ENCODE measurements at places on chromosomes 7 and 10. TPM values are rescaled to one million over a fixed set of nuclear protein-coding genes. Genes with fewer than 3 reads are reported as not detected.

The SFRP5 gene
- 0.97 TPM for polyA plus RNA-seq

DNA sequence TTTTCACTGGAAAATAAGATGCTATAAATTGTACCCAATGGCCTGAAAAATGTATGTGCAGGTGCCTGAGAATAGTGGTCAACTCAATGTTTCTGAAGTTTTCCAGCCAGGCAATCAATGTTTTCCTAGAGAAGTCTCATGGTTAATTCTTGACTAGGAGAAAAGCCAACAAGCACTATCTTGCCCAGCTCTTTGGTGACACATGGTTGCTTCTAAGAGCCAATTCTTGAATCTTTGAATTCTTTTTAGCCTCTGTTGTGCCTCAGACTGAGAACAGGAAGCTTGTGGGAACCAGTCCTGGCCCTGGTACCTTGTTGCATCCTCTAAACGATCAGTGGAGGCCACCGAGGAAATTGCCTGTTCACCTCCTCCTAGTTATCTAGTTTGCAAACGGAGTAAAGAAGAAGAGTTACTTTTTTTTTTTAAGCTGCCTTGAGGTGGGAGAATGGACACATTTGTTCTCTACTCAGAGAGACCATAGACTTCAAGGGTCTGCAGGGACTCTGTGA is 144.0 kb upstream of the MKLN1 start:
- no peak for DNase-seq

- DNase-seq = no peak
Observed at GRCh38 chr7:155962968-155963300, 150.7 kb upstream of the SHH start.

The FANK1 gene
- polyA plus RNA-seq = not detected

The FXYD4 gene
- 0.37 TPM for polyA plus RNA-seq
